ENCODE measurements at places on chromosomes 1 and 21.

GRCh38 chr1:89630048-89630447 lies 2.9 kb upstream of the LRRC8C start:
- no peak for DNase-seq

GRCh38 chr1:28086651-28087050 lies 1.8 kb downstream of the EYA3 start:
- no peak for DNase-seq

DNA sequence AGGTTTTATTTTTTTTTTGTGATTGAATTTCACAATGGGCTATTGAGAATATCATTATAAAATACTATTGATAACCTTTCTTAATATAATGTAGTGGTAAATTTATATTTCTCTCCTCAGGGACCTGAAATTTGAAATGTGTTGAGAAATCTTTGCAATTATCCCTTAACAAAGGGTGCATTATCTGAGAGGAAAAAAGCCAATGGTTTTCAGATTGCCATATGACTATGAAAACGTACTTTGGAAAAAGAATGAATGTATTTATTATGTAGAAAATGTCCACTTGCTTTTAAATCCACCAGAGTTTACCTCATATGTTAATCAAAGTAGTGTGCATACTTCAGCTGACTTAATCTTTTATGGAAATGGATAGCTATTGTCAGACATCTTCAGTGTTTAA lies 441.1 kb downstream of the AMY1C start:
- DNase-seq: no peak

DNA sequence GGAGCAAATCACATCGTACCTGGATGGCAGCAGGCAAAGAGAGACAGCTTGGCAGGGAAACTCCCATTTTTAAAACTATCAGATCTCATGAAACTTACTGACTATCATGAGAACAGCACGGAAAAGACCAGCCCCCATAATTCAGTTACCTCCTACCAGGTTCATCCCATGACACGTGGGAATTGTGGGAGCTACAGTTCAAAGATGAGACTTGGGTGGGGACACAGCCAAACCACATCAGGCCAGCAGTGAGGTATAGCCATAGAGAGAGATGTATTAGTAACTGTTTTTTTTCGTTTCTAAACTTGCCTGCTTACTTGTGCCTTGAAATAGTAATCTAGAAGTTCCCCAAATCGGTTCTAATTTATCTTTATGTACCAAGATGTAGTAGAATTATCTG lies 48.9 kb downstream of the AK4 start:
- no peak for DNase-seq

DNA sequence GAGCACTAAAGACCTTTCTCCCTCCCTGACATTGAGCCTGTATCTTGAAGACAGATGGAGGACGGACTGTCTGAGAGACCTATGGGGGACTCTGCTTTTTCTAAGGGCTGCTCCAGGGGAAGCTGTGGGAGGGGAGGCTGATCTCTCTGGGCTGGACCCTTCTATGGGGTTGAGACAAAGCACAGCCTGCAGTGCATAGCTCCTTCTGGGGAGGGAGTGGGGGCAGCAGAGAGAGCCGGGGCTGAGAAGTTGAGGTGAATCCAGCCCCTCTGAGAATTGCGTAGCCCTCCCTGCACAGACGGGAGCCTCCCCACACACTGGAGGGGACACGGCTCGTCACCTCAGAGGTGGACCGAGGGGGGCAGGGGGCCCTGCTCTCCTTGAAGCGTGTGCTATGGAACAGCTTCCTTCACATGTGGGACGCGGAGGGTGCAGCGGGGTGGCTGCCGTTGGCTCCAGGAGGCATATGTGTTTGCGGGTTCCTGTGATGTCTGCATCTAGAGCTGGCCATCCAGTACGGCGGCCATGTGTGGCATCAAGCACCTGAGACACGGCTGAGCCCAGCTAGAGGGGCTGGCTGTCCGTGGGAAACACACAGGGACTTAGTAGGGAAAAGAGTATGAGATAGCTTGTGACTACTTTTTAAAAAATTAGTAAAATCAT lies 299.1 kb downstream of the CAMTA1 start:
- DNase-seq: no peak

- DNase-seq: no peak
These were observed 38.0 kb downstream of the SAMD13 start for GRCh38 chr1:84339503-84339902.

GRCh38 chr1:235851939-235852338 lies 14.8 kb downstream of the LYST start:
- no peak for DNase-seq

DNA sequence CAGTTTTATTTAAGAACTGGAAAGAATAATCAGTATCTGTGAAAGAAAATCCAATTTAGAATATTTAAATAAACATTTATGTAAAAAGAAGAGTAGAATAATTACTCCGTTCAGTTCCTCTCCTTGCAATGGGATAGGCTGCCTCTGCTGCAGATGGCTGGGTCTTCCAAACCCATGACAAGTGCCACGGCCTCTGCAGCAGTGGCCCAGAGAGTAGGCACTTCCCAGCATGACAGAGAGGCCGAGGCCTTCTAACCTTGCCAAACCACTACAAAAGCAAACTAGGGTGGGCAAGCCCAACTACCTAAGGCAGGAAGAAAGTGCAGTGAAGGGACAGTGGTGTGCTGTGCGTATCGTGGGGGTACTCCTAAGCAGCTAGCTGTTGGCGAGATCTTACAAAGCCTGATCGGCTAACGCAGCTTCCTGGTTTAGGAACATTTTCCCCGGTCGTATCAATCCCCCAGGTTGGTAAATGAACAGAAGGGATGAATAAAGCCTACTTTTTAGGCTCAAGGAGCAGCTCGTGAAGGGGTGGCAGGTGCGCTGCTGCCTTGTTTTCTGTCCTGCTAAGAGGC lies 14.5 kb downstream of the ICMT start:
- no peak for DNase-seq

- no peak for DNase-seq
These were observed 218.2 kb downstream of the BRINP3 start for GRCh38 chr1:190259424-190259823.

GRCh38 chr21:34540206-34540605 lies 28.2 kb upstream of the KCNE1 start:
- DNase-seq: no peak

GRCh38 chr1:190102757-190103326 lies 374.8 kb downstream of the BRINP3 start:
- no peak for DNase-seq

Data from stimulated activated CD8-positive, alpha-beta memory T cell treated with anti-CD3 and anti-CD28 coated beads, Interleukin-4, amount 100 ng/mL, for 4 hours (primary cell).